ENCODE measurements at places on chromosomes 4 and X.
A peak's percentile ranks its signal among the peaks of the same experiment; 100 is the strongest.

- DNase-seq: peak; percentile 27
Measured at GRCh38 chr4:184583738-184584502, 65.3 kb downstream of the CASP3 start.

GRCh38 chr4:126065016-126065415 lies 750.3 kb downstream of the FAT4 start:
- DNase-seq: no peak

GRCh38 chrX:139158256-139158655 lies 372.3 kb upstream of the F9 start:
- DNase-seq: no peak

- no peak for DNase-seq
Measured at GRCh38 chrX:40031911-40032310, 65.8 kb downstream of the BCOR start.

GRCh38 chr4:95550115-95550987 lies 1.6 kb upstream of the UNC5C start:
- no peak for DNase-seq

DNA sequence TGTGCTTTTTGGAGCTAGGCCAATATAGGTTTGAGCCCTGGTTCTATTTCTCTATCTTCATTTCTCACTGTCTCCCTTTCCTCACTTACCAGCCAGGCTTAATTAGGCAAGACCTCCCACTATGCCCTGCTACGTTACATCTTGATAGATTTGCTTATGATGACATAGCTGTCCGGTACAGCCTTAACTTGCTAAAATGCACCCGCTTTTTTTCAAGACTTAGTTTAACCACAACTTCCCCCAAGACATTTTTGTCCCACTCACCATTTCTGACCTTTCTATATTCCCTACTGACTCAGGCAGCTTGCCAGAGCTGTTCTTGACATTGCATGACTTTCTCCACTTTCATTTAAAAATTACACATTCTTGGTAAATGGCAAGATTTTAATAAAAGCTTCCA lies 152.6 kb downstream of the MID1 start:
- DNase-seq: no peak

DNA sequence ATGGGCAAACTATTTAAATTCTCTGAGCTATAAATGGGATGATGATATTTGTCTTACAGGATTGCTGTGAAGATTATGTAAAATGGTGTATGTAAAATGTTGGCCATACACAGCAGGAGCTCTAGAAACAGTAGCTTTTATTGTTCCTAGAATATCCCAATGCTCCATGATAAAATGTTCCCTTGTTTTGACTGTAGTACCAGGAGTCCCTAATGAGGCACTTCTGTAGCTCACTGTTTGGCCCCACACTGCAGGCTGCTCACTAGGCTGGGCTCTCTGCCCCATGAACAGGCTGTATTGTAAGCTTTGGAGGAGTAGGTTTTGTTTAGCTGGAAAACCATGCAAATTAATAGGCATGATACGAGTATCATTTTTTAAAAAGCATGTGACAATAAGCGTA lies 3.3 kb upstream of the FGA start:
- no peak for DNase-seq

GRCh38 chr4:144868309-144868708 lies 222.4 kb downstream of the HHIP start:
- DNase-seq: no peak

- no peak for DNase-seq
Measured at GRCh38 chr4:41728573-41728913, 20.0 kb downstream of the PHOX2B start.

DNA sequence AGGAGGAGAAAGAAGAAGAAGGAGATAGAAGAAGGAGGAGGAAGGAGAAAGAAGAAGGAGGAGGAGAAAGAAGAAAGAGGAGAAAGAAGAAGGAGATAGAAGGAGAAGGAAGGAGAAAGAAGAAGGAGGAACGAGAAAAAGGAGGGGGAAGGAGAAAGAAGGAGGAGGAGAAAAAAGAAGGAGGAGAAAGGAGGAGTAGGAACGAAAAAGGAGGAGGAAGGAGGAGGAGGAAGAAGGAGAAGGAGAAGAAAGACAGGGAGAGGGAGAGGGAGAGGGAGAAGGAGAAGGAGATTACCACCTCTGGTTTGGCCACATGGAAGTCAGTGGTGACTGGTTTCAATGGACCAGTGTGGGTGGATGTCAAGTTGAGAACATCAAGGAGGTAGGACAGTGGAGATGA lies 50.0 kb upstream of the VEGFD start:
- no peak for DNase-seq

GRCh38 chr4:182547435-182547834 lies 304.2 kb downstream of the TENM3 start:
- no peak for DNase-seq

DNA sequence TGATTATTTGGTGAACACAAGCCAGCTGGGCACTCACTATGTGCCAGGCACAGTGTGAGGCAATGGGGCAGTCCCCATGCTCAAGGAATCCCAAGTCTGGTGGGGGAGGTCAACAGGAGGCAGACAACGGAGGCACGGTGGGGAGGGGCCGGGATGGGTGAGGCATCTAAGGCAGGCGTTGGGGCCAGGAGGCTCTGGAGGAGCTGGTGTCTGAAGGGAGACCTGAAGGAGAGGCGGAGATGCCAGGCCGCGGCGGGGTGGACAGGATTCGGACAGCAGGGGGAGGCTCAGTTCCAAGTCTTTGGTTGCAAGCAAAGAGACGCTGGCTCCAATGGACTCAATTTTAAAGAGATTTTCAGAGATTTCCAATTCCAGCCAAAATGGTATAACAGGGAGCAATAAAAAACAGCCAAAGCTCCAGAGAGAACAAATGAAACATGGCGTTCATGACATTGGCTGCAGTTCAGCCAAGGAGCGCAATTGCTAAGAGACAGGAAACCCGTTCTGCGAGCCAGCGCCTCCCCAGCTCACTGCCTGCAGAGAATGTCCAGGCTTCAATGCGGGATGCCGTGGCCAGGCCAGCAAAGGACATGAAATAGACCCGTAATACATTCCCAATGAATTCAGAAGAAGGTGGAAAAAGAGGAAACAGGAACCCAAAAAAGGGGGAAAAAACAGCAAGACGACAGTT lies 105.2 kb upstream of the LRPAP1 start:
- no peak for DNase-seq

DNA sequence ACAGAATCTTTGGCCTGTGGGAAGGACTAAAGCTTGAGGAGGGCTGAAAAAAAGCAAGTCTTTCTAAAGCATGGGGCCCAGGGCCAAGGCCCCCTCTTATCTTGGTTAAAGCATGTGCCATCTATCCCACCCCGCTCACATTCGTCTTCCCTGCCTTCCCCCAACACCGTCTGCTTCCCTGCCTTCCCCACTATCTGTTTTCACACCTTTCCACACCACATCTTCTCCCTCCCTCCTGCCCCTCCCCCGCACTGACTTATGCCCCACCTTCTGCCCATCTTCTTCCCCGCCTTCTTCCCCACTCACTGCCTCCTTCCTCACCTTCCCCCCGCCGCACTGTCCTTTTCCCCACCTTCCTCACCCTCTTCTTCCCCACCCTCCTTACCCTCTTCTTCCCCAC lies 890 bp upstream of the NAP1L5 start:
- DNase-seq: no peak

GRCh38 chr4:164188236-164188635 lies 565.7 kb upstream of the SMIM31 start:
- DNase-seq: no peak

GRCh38 chr4:110527156-110527555 lies 51.2 kb downstream of the ENPEP start:
- no peak for DNase-seq

- no peak for DNase-seq
Measured at GRCh38 chrX:107199491-107199890, 6.7 kb downstream of the NUP62CL start.

- no peak for DNase-seq
Measured at GRCh38 chr4:186650401-186651180, 73.1 kb downstream of the FAT1 start.

DNA sequence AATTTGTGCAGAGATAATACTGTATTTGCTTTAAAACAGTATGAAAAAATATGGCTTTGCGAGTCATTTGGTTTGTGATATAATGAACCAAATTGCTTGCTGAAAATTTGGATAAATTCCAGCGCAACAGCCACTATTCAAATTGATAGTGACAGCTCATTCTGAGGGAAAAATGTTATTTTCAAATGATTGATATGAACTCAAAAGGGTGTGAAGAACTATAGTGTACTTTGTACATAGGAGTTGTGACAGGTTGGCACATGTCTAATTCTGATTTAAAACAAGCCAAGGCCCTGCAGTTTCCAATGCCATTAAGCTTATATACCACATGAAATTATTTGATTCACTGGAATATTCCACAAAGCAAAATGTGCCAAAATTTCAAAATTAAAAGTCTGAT lies 1628.9 kb upstream of the AGA start:
- no peak for DNase-seq

DNA sequence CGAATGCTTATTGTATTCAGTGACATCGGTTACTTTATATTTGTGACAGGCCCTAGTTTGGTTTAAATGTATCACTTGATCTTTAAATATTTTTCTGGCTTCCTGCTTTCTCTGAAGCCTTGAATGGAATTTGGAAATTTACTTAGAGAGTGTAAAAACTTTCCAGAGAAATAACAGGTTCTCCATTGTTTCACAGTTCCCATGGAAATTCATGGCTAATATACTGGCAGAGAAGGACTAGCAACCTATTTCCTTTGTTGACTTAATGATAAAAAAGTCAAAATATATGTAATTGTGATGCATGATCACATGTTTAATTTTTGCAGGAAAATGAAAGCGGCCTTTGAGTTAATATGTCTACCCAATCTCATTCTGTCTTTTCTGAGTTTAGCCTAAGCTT lies 13.2 kb downstream of the NEIL3 start:
- no peak for DNase-seq

- no peak for DNase-seq
Measured at GRCh38 chr4:22859318-22859717, 166.6 kb downstream of the GBA3 start.

- no peak for DNase-seq
Measured at GRCh38 chr4:144967161-144967560, 130.8 kb downstream of the ANAPC10 start.

DNA sequence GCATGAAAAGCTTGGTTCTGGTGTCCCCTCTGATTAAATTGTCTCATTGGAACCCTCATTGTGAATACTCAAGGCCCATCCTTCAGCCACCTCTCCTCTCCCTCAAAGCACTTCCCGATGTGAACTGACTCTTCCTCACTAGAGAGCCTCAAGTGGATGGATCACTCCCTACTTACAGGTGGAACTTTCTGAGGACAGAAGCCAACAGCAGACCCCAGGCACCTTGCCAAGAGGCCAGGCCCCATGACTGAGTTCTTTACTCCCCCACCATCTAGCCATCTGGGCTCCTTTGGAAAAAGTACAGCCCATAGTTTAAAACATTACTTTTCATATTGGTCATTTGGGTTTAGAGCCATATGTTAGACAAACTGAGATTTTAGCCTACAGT lies 224.1 kb downstream of the SHROOM3 start:
- no peak for DNase-seq

DNA sequence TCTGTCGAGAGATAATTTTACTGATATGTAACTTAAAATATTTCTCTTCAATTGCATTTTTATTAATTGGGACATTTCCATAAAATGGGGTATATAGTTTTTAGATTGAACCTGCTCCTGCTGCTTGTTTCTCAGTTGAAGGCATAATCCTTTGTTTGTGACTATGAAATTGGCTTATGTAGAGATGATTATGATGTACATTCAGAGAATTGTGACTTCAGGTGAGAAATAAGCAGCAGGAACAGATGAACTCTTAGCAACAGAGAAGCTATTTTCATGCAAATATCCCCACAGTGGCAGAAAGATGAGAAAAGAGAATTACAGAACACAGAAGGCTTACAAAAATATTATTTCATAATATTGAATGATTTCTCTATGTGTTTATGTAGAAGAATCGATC lies 1499.5 kb upstream of the ADGRL3 start:
- no peak for DNase-seq

DNA sequence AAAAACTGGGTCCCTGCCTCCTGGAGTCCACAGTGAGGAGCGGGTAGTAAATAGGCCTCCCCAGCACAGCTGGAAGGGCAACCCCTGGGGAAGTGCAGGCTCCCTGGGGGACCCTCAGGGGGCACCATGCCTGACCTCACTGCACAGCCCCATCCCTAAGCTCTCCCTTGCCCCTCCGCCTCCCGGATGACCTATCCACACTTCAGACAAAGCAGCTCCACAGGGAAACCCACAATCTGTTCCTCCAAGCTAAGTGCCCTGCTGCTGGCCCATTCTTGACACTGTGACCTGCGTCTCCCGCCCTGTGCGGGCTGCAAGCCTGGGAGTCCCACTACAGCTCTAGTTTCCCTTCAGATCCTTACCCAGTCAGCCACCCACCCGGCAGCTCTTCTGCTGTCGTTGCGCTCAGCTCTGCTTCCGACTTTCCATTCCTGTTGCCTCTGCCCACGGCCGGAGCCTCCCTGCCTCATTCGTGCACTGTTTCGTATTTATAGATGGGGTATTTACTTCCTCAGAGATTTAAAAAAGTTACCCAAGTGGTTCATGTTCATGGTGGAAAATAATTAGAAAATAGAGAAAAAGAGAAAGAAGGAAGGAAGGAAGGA lies 47.0 kb upstream of the STOX2 start:
- no peak for DNase-seq

- DNase-seq: no peak
Measured at GRCh38 chrX:66328950-66329596, 165.0 kb downstream of the HEPH start.

GRCh38 chr4:95215043-95215442 lies 333.7 kb downstream of the UNC5C start:
- DNase-seq: no peak

DNA sequence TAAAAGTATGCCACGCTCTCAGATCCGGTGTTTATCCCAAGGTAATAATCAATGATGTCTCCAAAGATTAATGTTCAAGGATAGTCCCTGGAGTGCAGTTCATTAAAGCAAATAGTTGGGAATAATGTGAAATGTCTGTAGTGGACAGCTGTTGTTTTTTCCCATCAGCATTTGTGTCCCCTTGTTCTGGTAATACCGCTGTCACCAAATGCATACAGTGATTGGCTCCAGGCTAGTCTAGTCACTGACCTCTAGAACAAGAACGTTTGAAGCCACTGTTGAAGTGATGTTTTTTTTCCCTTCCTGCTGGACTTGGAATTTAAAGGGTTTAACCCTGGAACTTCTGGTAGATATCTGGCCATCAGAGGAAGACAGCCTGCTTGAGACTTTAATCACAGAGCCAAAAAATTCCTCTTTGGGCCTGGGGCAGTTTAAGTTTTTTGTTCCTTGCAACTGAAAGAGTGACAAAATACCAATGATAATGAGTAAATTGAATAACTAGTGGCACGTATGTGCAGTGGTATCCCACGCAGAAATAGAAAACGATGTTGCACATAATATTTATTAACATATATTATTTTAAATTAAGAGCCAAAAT lies 30.6 kb downstream of the HSD17B11 start:
- DNase-seq: no peak

GRCh38 chrX:71615954-71616353 lies 2.4 kb downstream of the CXCR3 start:
- no peak for DNase-seq

DNA sequence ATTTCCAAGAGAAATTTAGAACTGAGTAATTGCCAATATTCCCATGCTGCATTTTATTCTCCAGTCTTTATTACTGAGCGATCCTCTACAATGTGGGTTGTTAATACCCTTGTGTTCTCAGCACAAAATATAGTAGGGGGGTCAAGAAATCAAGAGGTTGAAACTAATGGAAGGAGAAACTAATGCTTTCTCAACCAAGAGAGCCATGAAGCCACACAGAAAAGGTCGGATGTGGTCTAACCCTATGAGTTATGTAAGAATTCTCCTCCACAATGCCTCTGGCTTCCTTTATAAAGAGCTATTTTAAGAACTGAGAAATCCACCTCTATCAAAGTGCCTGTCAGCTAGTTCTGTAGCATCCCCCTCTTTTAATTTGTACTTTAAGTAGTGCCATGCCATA lies 268.5 kb downstream of the CHIC1 start:
- no peak for DNase-seq
